NCI-H1092 treated with DMSO at 0.1 percent for 48 hours (cell line): ENCODE measurements at places on chromosomes 2 and 18.

DNA sequence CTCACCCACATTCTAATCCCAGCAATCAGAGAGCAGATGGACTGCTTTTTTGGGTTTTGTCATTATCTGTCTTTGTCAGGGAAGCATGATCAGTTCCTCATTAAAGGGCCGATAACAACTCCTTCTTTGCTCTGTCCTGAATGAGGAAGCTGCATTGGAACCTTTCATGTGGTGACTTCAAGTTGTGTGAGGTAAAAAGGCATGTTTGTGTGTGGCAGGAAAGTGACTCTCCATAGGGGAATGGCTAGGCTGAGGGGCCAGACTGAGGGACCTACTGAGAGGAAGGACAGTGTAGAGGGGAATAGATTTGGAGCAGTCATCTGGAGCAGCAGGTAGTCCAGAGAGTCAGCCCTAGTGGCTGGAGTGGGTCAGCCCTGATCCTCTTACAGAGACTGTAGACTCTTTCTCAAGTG lies 23.6 kb upstream of the LRRTM1 start:
- DNase-seq: no peak

DNA sequence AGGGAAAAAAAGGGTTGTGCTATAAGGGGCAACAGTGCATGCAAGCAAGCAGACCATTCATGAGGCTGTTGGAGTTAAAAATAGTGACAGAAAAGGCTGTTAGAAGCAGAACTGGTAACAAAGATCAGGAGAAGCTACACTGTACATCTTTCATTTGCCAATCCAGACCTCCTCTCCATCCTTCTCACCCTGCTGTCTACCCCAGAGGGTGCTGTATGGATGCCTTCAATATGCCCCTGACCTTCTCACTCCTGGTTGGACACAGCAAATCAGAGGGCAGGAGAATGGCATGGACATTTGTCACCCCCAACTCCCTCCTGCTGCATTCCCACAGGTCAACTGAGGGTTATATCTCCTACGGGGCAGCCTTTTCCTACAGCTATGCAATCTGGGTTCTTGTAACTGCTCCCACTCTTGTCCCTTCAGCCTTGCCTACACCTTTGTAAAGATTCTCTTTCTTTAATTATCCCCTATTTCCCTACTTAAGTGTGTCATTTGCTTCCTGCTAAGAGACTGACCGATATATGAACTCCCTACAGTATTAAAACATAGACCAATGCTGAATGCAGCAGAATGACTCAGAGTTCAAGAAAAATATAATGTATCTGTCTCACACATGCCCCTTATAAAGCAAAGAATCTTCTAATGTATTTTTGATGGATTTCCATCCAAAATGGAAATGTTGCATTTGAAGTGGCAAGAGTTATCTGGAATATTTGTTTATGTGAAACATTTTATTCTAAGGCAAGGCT lies 169.2 kb upstream of the NCKAP5 start:
- DNase-seq: no peak

DNA sequence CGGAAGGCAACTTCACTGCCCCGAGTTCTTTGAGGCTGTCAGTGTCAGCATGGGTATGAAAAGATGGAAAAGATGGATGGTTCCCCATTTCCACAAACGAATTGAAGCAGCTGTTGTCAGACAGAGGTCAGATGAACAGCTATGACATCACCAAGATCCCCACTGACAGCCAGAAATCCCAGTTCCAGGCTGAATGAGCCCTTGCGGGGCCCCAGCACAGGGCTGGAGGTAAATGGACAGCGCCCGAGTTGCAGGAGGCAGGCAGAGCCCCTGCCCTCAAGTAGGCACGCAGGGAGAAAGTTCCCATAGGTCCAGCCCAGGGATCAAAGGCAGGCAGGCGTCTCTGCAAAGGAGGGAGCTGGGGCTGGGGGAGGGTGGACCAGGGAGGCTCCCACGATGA lies 169.5 kb upstream of the AGAP1 start:
- no peak for DNase-seq

DNA sequence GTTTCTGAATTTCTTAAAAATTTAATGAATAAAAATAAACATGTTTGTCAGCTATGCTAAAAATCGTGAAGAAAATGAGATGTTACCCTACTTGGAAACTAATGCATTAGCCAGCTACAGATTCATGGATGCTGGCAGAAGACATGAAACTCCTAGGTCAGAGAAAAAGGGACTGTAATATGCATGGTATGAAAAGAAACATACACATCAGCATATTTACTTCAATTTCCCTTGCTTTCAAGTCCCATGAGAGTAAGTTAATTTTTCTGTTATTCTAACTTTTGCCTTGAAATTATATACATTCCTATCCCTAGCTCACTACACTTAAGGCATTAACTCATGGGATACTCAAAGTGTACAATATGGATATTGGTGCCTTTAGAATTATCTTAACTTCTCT lies 2041.4 kb upstream of the LRRTM1 start:
- DNase-seq: no peak

DNA sequence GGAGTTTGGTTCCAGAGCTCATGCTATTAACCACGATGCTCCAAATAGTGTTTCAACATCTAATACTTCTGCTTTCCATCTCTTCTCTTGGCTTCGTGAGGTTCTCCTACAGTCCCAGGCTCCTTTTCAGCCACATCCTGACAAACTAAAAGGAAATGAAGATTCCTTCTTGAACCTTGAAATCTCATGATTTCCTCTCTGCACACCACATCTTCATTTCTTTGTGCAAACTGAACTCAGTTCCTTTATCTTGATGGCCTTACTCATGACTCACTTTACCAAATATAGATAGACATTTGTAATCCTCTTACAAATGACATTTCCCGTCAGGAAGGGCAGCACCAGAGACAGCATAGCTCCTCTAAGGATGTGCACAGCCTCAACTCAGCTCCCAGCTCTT lies 50.0 kb upstream of the ITGA4 start:
- no peak for DNase-seq

DNA sequence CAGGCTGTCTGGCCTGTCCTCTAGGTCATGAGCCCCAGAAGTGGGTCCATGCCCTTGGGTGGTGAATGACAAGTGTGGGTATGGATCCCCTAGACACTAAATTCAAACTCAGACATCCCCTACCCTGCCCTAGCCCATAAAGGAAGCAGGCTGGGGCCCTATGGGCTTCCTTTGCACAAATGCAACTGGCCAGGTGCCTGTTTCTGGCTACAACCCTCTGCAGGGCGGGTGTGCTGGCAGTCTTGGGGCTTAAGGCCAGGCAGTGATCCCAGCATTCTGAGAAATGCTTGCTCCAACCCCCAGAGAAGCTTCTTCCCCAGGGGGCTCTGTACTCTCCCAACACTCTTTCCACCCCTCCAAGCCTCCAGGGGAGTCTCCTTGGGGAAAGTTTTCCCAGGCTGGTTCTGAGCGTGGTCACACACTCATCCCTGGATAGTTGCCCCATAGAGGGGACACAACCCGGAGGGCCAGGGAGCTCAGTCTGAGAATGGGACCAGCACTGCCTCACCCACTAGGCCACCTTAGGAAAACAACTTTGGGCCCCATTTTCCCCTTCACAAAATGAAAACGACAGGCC lies 16.6 kb upstream of the ASPRV1 start:
- no peak for DNase-seq

DNA sequence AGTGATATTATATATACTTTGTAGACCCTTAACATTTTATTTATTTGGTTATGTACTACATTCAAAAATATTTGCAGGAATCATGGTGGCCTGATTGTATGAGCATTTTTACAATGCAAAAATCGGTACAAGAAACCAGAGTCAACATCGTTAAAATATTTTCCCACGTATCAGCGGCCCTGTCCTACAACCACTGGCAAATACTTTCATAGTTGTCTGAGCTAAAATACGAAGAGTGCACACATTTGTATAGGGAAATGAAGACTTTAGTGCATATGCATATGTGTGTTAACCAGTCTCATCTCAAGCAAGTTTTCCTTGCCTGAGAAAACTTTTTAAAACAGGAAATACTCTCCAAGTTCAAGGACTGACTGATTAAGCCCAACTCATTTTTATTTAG lies 35.9 kb downstream of the CCDC102B start:
- no peak for DNase-seq

GRCh38 chr2:86764661-86765309 lies 25.9 kb downstream of the CD8A start:
- no peak for DNase-seq

DNA sequence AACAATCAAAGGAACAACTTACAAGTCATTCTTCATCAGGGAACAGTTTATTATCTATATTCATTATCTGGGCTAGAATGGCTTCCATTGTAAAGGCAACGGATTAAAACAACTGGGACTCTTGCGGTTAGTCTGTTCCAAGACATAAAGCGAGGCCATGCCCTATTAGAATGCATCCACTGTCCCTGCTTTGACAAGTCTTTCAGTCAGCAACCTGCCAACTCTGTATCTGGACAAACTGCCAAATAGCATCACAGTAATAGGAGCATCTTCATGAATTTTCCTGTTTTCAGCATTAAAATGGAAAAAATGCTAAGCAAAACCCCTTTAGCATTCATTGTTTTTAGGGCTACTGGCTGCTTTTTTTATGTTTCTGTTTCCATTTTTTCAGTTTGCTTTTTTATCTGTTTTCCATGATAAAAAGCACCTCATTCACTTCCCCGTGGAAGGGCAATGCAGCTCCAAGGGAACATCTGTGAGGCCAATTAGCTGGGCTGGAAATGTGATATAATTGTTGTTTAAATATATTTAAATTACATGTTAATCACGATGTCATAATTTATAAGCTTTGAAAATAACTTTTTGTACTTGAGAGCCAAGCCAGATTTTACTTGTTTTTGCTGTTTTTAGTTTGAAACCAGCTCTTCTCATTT lies 834.3 kb downstream of the CPS1 start:
- DNase-seq: no peak

- peak; percentile 69 for DNase-seq
These were observed 978.2 kb downstream of the CPS1 start for GRCh38 chr2:211534632-211535031.

- DNase-seq: no peak
These were observed 128.2 kb upstream of the TWIST2 start for GRCh38 chr2:238719641-238720040.

DNA sequence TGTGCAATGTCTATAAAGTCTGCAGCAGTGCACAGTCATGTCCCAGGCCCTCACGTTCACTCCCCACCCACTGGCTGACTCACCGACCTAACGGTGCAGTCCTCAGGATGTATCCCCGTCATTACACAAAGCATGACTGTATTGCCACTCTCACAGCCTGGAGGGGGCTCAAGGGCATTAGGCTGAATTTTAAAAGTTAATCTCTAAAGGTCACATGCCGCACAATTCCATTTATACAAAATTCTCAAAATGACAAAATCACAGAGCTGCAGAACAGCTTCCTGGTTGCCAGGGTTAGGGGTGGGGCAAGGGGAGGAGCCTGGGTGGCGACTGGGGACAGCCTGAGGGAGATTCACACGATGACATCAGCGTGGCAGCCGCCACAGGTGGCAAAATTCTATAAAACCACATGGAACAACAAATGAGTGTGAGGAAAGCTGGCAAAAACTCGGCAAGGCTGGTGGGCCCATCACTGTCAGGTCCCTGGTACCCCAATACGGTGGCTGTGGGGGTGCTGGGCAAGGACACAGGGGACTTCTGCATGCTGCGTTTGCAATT lies 97.6 kb downstream of the NDUFA10 start:
- no peak for DNase-seq

- no peak for DNase-seq
These were observed 21.9 kb downstream of the SOCS6 start for GRCh38 chr18:70310560-70311320.

DNA sequence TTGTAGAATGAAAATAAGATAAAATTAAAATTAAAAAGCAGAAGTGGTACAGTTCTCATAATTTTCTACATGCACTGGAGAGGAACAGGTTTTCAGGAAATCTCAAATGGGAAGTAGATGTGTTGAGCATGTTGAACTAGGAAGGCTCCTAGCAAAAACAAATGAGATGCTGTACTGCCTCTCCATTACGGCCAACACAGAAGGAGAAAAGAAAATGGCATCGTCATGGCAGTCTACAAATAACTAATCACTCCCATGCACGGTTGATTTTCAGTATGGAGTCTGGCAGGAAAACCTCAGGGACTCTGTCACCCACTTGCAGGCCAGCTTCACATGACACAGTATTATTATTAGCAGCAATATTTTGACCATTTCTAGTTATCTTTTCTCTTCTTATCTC lies 278.7 kb downstream of the NRXN1 start:
- peak; percentile 24 for DNase-seq

- no peak for DNase-seq
These were observed at the start of gene NPAS2 for GRCh38 chr2:100819370-100820272. Gene NPAS2, plus strand, starts transcription at chr2:100820139. Its CDS starts 84,616 bp downstream, at chr2:100904755.

DNA sequence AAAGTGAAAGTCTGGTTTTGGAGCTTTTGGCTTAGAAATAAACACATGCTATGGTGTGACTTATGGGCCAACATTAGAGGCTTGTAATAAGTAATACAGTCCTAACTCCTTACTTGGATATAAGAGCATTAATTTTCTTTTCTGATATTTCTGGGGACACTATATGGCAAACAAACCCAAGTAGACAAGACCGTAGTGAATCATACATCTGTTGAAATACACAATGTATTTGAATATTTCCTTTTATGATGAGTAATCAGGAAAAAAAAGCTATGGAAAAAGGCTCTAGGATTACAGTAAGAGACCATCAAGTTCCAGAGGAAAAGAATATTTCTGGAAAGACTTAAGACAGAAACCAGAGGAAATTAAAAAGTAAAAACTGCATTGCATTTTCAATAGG lies 146.0 kb upstream of the CYP26B1 start:
- no peak for DNase-seq

DNA sequence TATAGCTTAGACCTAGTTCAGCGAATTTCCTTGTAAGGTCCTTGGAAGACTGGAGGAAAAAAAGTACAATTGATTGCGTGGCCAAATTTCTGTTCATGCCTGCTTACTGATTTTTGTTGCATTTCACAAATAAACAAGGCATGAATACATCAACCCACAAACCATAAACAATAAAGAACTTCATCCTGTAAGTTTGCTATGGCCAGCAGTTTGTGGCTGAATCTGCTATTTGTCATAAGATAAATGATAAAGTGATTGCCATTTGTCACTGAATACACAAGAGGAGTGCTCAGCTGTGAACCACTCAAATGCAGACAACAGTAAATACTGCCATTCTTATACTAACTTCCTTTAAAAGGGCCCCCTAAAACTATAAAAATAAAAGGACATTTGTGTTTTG lies 259.5 kb downstream of the CCDC178 start:
- no peak for DNase-seq

GRCh38 chr18:45825258-45826044 lies at the start of gene SIGLEC15:
Gene SIGLEC15, plus strand, starts transcription at chr18:45825675. Its CDS starts 54 bp downstream, at chr18:45825729.
- DNase-seq: no peak

- DNase-seq: no peak
These were observed 418.2 kb downstream of the GRB14 start for GRCh38 chr2:164203131-164203530.
